ENCODE measurements at places on chromosomes 7 and 10.

GRCh38 chr7:41702635-41703371 lies at the start of gene INHBA:
Gene INHBA, minus strand, starts transcription at chr7:41703090. Its CDS starts 2,716 bp downstream, at chr7:41700374.
- DNase-seq, result no peak

- DNase-seq, result no peak
Observed at GRCh38 chr10:104253606-104254410, 884 bp upstream of the GSTO1 start.

GRCh38 chr7:45239486-45239885 lies 81.9 kb downstream of the RAMP3 start:
- no peak for DNase-seq

DNA sequence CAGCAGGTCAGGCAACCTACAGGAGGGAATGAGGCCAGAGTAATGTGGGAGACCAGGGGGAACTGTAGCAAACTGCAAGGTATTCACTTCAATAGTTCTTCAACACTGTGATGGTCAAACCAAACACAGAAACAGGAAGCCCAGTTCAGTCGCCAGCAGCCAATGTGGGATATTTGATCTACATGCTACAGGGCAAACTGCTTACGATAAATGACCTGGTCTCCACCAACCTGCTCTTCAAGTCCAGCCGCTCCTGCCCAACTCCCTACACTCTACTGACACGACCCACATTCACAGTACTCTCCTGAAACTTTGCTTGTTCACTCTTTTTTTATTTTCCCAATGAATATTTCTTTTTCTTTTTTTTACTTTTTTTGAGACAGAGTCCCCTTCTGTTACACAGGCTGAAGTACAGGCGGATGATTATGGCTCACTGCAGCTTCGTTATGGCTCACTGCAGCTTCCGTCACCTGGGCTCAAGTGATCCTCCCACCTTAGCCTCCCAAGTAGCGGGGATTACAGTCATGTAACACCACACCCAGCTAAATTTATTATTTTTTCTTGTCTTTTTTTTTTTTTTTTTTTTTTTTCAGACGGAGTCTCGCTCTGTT lies 42.1 kb downstream of the MDH2 start:
- DNase-seq, result no peak

Measured in stimulated activated naive CD8-positive, alpha-beta T cell treated with anti-CD3 and anti-CD28 coated beads, Interleukin-15, amount 100 ng/mL, for 72 hours (primary cell).